ENCODE measurements at places on chromosomes 5 and 9.
A peak's percentile ranks its signal among the peaks of the same experiment; 100 is the strongest.

GRCh38 chr5:34460496-34460895 lies 195.6 kb upstream of the RAI14 start:
- no peak for DNase-seq

DNA sequence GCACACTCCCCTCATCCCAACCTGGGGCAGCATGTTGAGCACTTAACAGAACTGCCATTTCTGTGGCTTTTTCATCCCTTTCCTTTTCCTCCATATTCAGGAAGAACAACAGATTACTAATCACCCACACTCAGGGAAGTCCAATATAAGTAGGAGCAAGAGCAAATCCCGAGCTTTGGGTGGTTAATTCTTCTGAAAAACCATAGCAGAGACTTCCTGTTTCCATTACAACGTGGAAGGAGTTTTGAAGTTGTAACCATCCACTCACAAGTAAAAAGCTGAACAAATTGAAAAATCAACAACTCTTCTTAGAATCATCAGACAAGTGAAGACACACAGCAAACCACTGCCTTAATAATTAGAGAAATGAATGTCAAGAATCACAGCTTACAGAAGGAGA lies 8.2 kb downstream of the CTSL start:
- no peak for DNase-seq

- no peak for DNase-seq
Observed at GRCh38 chr9:15155826-15156225, 151.2 kb downstream of the TTC39B start.

DNA sequence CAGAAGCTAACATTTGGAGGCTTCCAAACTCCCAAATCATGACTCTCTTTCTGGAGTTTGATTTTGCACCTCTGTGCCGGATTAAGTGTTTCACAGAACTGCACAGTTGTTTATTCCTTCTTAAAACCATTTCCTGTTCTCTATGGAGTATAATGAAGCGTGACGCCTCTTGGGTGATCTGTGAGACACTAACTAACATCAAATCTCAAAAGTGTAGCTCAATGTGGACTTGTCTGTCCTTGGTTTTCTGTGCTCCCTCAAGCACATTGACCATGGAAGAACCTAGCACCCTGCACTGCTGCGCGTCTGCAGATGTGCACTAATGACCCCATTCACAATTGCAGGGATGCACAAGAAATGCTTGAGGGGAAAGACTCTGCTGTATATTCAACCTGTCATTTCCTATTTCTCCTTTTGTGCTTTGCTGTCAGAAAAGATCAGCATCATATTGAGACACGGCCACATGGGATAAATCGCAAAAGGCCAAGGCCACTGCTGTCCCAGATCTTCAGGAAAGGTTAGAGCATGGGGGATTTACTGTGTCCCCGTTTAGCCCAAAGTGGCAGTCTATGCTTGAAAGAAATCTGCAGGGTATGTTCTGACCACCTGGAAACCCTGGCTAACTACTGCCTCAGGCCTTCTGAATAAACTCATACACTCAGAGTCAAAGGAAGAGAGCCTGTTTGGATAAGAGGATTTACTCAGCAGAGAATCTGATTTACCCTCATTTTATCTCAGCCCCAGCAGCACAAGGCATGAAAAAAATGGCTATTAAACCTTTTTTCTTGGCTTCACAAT lies 109.6 kb downstream of the BAAT start:
- DNase-seq: no peak

GRCh38 chr5:399296-400281 lies 43.4 kb upstream of the EXOC3 start:
- peak; percentile 39 for DNase-seq

- DNase-seq: no peak
Observed at GRCh38 chr5:59887274-59887673, 6.3 kb downstream of the PDE4D start.

GRCh38 chr9:27528076-27528885 lies 1.3 kb downstream of the MOB3B start:
- peak; percentile 9 for DNase-seq

GRCh38 chr5:158142156-158142555 lies 283.2 kb upstream of the CLINT1 start:
- DNase-seq: no peak

DNA sequence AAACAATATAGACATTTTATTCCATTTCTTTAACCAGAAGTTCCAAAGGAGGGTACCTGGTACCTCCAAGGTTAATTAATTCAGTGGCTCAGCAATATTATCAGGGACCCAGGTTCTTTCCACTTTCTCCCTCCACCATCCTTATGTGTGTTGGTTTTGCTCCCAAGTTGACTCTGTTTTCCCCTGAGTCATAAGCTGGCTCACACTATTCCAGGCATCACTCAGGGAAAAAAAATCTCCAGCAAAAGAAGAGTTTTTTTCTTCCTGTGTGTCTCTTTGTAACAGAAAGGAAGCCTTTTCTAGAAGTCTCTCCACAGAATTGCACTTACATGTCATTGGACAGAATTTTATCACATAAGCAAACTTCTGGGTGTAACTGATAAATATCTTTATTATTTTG lies 31.2 kb upstream of the GALNT10 start:
- no peak for DNase-seq

- no peak for DNase-seq
Observed at GRCh38 chr9:138044485-138045383, 167.2 kb downstream of the CACNA1B start.

GRCh38 chr5:96601715-96602244 lies 60.4 kb upstream of the CAST start:
- peak; percentile 11 for DNase-seq

DNA sequence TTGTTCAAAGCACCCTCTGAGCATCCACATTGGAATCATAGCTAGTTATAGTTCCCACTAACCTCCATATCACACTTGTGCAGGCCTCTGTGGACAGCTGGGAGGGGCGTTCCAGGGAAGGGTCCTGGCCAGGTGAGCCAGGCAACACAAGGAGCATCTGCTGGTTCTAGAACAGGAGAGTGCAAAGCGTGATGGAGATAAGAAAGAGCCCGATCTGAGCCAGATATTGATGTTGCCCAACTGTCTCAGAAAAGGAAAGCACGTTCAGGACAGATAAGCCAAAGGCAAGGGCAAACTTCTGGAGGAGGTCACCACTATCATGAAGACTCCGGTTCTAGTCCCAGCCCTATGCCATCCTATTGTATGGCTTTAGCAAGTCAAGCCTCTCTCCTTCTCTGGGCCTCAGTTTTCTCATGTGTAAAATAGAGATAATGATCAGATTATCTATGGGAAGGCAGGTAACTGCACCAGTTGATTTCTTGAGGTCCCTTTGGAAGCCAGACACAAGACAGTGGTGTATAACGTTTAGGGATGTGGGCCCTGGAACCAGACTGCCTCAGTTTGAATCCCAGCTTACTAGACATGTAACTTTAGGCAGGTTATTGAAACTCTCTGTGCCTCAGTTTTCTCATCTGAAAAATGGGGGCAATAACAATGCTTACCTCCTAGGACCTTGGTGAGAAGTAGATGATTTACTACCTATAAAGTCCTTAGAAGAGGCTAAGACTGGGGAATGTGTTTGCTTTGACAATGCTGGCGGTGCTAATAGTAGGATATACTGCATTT lies 19.8 kb downstream of the GABBR2 start:
- DNase-seq: no peak

- no peak for DNase-seq
Observed at GRCh38 chr9:100063185-100063584, 35.6 kb downstream of the ERP44 start.

- DNase-seq: no peak
Observed at GRCh38 chr9:109040571-109040970, 27.3 kb upstream of the CTNNAL1 start.

DNA sequence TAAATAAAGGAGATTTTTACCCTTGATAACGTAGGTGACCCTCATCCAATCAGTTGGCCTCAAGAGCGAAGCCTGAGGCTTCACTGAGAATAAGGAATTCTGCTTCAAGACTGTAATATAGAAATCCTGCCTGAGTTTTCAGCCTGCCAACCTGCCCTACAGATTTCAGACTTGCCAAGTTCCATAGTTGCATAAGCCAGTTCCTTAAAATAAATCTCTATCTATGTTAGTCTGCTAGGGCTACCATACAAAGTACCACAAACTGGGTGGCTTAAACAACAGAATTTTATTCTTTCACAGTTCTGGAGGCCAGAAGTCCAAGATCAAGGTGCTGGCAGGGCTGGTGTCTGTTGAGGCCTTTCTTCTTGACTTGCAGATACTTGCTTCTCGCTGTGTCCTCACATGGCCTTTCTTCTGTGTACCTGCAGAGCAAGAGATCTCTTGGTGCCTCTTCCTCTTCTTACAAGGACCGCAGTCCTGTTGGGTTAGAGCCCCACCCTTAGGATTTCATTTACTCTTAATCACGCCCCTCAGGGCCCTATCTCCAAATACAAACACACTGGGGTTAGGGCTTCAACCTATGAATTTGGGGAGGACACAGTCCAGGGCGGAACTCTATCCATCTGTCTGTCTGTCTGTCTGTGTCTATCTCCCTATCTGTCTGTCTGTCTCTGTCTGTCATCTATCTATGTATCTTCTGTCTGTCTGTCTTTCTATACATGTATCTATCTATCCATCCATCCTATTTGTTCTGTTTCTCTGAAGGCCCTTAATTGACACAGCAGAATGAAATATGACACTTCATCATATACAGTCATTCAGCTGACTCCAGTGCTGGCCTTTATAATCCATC lies 17.0 kb upstream of the CMBL start:
- no peak for DNase-seq

- no peak for DNase-seq
Observed at GRCh38 chr5:1118231-1118698, 6.4 kb upstream of the SLC12A7 start.

DNA sequence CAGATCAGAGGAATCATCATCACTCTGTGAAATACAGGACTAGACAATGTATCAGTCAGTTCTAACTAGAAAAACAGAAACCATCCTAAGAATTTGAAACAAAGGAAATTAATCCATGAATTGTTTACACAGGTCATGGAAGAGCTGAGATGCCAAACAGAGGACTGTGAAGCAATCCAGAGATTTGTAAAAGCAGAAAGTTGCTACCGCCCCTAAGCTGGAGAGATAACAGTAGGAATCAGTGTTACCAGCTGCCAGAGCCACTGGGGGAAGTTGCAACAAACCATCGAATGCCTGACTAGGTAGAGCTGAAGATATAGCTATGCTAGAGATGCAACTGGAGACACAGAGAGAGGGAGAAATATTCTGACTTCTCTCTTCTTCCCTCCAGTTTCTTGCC lies 10.4 kb upstream of the MIER3 start:
- DNase-seq: no peak

DNA sequence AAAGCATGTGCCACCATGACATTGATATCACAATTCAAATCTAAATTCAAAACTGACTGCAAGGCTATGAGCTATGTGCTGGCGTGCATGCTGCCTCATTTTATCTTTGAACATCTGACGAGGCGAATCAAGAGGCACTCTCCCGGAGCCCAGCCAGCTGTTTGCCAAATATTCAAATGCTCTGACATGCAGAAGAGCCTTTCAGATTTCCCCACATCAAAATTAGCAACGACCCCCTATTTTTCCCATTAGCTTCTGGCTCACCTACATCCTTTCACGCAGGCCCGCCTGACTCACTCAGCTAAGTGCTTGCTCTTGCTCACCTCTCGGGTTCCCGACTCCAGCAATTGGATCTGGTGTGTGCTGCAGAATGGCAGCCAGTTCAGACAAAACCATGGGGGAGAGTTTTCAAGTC lies 159.0 kb downstream of the NR2F1-AS1 start:
- DNase-seq: no peak

GRCh38 chr9:110452227-110452801 lies 114.7 kb upstream of the TXNDC8 start:
- no peak for DNase-seq

DNA sequence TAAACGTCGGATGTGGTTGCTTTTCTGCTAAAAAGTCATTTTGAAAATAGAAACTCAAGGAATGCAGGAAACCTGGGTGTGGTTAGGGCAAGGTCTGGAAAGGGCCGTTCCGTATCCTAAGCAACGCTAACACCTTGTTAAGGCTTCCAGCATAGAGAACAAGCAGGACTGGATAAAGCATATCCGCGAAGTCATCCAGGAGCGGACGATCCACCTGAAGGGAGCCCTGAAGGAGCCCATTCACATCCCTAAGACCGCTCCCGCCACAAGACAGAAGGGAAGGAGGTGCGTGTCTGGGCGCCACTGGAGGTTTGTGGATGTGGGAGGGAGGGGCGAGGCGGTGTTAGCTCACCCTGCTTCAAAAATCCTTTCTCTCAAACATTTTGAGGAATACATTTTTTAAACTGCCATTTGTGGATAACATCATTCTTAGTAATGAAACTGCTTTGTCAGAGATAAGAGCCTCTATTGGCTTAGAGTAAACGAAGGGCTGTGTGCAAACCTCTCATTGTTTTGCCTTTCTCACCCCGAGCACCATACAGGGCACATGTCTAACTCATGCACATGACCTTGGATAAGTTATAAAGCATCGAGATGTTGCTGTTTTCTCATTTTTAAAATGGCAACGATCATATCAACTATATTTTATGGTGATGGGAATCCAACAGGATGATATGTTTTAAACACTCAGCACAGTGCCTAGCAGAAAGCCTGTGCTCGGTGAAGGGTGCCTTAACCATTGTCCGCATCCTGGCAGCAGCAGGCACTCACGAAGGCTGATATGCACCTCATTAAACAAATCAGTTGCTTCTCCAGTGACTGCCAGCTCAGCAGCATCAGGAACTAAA lies 175.7 kb upstream of the OTULINL start:
- no peak for DNase-seq

DNA sequence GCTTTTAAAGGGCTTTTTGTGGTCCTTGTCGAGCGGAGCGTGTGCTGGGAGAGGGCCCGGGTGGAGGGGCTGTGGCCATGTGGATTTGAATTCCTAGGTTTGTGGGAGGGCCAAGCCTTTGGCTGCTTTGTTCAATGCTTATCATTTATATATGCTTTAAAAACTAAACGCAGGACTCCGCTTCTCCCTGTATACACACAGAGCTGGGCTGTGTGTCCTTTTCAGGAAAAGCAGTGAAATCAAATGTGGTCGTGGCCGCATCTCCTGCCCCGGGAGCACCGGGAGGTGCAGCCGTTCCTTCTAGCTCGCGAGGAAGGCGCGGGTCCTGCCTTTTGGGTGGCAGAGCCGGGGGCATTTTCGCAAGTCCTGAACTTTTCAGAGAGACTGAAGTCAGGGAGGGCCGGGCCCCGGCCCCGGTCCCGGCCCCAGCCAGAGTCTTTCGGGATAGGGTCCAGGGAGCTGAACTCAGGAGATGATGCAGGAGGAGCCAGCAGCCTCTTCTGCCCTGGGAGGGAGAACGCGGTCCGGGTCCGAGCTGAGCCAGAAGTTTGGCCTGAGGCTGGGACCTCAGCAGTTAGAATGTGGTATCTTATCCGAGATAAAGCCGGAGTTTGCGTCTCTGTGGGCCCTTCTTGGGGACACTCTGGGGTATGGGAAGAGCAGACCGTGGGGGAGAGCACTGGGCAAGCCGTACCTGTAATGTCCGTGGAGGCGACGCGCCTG lies 158.8 kb downstream of the C9orf152 start:
- DNase-seq: no peak

DNA sequence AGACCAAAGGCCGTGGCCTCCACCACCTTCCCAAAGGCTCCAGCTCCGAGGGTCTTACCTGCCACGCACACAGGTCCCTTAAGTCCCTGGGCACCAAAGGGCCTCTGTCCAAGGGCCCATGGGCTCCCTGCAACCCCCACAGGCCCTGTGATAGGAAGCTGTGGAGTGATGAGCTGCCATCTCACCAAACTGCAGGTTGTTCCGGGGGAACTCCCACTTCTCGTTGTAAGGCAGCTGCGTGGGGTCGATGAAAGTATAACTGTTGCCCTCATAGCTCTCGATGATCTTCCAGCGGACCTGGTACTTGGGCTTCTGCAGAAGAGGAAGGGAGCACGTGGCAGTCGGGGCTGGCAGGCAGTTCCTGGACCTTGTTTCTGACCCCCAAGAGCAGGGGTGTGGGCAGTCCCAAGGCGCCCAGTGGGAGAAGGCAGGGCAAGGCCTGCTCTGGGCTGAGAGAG lies 24.8 kb downstream of the CSF1R start:
- DNase-seq: no peak

All from stimulated activated CD4-positive, alpha-beta T cell treated with anti-CD3 and anti-CD28 coated beads, Interleukin-15, amount 100 ng/mL, for 1 hour (primary cell).